Stimulated activated CD8-positive, alpha-beta memory T cell treated with anti-CD3 and anti-CD28 coated beads, Interleukin-2, amount 100 ng/mL, for 1 hour (primary cell): ENCODE measurements at places on chromosomes 2 and 18.

- no peak for DNase-seq
Observed at GRCh38 chr2:24261441-24261840, 86.6 kb downstream of the FAM228A start.

GRCh38 chr2:120876526-120877280, 141.0 kb downstream of the GLI2 start:
- no peak for DNase-seq

DNA sequence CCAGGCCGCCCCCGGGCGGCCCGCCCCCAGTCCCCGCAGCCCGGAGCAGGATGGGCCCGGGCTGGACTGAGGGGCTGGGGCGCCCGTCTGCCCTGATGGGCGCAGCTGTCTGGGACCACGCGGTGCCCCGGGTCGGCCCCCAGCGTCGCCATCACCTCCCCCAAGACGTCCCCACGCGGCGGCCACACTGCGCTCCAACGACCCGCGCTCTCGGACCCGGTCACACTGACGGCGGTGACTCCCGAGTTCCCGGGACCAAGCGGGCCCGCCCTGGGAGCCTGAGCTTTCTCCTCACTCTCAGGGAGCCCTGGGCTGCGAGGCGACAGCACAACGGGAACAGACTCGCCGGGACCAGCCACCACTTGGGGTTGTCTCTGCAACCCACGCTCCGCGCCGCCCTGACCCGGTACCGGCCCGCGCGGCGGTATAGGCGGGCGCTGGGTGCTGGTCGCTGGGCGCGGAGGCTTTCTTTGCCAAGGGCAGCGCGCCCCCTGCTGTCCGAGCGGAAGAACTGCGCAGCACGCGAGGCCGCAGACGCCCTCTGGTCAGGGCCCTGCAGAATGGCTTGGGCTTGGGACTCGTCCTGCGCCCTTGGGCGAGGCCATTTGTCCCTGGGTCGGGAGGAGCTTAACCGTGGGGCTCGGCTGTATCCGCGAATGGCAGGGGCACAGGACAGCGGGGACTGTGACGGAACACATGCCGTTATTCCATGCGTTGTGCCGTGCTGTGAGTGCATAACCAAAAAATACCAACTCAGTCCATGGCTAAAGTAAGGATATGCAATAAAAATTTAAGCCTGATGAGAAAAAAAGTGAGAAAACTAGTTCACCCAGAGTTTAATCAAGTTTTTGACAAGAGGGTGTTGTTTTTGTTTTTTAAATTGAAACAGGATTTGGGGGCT, 54.8 kb upstream of the ANKRD62 start:
- DNase-seq = peak; percentile 61

DNA sequence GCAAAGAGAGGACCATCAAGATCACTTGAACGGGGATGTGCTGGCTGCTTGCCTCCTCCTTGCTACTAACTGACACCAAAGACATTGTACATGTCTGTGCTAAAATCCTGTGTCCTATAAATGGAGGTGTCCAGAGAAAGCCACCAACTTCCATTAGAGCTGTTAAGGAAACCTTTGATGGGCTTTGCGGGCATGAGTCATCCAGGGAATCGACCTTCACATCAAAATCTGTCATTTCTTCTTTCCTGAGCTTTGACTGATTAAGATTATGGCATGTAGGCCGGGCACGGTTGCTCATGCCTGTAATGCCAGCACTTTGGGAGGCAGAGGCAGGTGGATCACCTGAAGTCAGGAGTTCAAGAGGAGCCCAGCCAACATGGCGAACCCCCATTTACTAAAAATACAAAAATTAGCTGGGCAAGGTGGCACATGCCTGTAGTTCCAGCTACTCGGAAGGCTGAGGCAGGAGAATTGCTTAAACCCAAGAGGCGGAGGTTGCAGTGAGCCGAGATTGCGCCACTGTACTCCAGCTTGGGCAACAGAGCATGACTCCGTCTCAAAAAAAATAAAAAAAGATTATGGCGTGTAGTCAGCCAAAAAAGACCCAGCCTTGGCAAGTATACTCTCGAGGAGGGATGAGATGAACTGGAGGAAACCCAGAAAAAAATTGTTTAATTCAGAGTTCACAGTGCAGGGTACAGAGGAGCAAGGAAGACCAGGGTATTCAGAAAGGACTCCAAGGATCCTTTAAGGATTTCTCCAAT, 115.8 kb downstream of the CABLES1 start:
- DNase-seq = no peak

GRCh38 chr2:53569957-53570727, 197.5 kb upstream of the CHAC2 start:
- no peak for DNase-seq

DNA sequence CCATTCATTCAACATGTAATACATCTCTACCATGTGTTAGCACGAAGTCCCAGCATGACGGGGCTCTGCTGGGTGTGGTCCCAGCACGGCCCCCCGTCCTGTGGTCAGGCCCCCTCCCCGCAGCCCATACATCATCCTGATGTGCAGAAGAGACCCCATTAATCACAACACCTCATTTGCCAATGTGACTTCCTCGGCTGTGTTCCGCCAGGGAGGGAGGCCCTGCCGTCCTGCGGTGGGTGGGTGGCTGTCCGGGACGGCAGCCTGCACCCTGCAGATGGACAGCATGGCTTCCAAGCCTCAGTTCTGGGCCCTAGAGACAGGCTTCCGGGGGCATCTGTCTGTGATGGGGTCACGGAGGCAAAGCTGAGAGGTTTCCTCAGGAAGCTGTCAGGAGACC, 254.0 kb downstream of the CYP26B1 start:
- DNase-seq = no peak

DNA sequence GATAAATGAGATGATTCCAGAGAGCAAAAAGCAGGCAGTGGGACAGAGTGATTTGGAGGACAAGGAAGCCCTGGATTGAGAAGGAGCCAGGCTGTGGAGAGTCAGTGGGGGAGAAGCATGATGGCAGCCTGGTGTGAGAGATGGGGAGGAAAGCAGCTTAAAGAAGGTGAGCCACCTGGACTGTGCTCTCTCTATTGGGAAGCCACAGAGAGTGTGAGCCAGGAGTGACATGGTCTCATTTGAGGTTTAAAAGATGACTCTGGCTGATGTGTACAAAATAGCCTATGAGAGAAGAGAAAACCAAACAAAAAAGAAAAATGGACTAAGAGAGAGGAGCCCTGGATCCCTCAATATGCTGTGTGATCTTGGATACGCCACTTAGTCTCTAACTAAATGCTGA, 12.9 kb upstream of the EPAS1 start:
- no peak for DNase-seq

DNA sequence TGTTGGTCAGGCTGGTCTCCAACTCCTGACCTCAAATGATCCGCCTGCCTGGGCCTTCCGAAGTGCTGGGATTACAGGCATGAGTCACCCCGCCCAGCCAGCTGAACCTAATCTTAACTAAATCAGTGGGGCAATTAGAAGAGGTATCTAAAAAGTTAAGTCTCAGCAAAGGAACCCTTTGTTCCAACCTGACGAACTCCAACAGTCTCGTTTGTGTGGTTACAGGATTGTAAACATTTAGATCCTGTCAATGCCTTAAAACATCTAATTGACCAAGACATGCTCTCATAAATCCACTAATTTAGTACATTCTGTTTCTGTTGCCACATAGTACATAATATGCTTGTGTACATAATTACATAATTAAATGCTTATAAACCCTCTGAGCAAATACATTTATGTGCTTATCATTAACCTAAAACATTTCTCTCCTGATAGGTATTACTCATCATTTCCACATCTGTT, 31.1 kb upstream of the STK39 start:
- no peak for DNase-seq

- DNase-seq = no peak
Observed at GRCh38 chr2:196434217-196434616, 205.3 kb upstream of the CCDC150 start.
